EL (cell line): ENCODE measurements at places on chromosomes 6 and 20.

DNA sequence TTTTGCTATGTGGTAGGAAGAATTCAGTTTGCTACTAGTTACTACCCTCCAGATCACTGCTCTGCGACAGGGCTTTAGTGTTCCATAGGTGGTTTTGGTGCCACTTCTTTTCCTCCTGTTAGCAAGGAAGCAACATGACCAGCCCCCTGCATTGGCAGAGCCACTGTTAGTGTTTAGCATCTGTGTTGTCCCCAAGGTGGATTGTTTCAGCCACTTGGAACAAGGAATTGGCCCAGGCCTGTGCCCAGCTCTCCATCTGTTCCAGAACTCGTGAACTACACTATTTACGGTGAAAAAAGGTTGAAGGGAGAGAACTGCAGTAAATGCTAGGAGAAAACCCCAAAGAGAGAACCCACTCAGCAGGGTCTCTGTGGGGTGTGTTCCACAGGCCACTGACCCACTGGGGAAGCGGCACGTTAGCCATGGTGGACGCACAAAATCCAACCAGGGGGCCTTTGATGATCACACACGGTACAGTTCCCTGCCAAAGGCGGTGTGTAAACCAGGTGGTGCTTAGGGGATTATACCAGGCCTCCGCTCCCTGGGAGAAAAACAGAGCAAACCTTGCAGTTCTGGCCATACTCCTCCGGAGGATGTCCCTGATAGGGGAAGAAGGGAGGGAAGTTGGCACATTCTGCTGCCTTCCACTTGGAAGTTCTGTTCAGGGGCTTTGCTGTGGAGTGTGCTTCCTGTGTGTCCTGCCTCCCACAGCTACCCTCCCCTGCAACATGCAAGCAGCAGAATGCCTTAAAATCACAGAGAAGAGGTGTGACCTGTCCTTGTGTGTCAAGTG, 72.3 kb downstream of the LYRM2 start:
- DNase-seq = no peak

DNA sequence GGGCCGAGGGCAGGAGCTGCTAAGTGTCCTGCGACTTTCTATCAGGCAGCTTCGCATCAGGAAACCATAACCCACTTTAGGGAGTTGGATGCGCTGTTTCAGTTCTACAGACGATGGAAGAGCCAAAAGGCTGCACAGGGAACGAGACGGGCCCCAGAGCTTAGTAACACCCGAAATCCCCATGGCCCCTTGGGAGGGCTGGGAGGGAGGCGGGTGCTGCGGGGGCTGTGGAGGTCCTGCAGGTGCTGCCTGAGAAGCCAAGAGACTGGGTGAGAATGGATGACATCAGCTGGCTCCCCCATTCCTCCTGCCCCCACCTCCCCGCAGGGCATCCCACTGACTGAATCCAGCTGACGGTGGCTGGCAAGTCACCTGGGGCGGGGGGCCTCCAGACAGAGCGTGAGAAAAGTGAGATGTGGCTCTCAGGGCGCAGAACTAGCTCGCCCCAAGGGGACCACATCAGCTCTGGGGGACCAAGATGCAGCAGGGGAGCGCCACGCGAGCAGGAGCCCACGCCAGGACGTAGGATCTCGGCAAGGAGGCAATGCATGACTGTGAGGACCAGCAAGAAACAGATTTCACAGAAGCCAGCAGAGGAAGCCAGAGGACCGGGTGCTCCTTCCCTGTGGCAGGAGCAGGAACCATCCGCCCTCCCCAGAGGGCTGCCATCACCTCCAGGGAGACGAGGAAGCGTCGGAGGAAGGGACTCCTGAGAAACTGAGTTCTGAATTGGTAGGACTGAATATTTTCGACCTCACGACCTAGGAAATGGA, 36.8 kb downstream of the PNLDC1 start:
- DNase-seq = no peak

GRCh38 chr20:7285918-7286556, 518.6 kb downstream of the BMP2 start:
- DNase-seq = peak; percentile 19

DNA sequence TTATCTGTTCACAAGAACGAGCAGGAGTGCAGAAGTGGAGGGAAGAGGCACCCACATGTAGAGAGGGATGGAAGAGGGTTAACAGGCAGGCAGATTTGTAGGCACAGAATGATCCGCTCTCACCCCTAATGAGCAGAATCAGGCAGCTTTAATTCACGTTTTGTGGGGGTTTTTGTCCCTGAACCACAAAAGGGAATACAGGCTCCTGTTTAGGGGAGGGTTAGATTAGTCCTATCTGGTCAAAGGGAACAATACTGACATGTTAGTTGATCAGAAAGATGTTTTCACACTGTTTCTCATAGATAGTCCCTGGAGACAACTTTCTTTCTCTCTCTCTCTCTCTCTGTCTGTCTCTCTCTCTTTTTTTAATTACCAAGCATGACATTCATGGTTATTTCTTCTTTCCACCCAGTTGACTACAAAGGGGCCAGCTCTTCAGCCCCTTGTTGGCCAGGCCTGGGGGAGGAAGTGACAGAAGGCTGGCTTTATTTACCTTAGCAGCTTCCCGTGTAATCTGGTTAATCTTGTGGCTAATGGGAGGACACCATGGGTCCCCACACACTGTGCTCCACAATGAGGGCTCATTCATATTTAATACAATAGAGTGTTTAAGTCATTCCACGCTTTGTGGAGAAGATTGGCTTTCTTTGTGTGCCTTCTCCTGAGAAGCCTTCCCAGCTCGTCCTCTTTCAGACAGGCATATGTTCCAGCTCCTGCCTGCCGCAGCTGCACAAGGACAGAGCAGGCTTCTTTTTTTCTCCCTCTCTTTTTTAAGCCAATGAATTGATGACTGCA, 958.8 kb downstream of the TFAP2A start:
- no peak for DNase-seq

- DNase-seq = no peak
Observed at GRCh38 chr6:423055-423798, 31.7 kb downstream of the IRF4 start.

DNA sequence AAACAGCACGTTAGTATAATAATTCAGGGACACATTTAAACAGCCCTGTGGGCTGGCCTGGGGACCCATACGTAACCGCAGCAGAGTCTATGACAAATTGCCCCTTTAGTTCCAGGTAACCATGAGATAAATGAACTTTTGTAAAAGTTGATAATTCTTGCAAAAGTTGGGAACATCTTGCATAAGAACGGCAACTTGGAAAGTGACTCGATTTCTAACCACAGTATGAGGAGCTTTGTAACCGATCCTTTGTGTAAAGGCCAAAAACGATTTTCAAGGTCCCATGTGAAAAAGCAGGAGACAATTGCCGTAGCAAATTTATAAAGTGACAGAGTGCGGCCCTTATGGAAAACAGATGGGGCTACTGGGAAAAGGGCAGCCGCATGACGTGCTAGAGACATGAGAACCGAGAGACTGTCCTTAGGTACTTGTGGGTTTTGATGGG, 81.6 kb downstream of the PSMG4 start:
- no peak for DNase-seq

- DNase-seq = no peak
Observed at GRCh38 chr6:47263268-47263667, 46.4 kb downstream of the TNFRSF21 start.

DNA sequence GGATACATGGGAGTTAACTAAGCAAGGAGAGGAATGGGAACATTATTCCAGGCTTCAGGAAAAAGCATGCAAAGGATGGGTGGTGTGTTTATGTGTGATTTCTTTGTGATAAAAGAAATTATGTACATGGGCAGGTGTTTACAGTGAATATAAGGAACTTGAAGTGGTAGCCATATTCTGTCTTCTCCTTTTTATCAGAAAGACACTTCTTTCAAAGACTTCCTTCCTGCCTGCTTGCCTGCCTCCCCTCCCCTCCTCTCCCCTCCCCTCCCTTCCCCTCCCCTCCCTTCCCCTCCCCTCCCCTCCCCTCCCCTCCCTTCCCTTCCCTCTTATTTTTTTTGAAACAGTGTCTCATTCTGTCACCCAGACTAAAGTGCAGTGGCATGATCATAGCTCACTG, 14.4 kb downstream of the CYB5R4 start:
- DNase-seq = no peak

- DNase-seq = peak; percentile 54
Observed at GRCh38 chr6:116419069-116419786, 41.9 kb upstream of the CALHM6 start.

DNA sequence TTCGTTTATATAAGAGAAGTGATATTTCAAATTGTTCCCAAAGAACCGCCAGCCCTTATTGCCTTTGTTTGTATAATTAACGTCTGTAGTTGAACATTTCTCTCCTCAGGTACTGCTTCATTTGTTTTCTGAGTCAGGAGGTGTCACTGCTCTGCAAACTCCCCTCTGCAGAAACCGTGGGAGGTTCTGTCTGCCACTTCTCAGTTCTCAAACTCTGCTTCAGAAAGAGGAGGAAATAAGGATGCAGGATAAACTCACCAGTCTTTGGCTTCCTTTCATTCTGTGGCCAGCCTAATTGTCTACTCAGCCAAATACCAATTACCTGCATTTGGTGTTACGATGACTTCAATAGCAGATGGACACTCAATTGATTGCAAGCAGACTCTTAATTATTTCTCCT, 149.8 kb downstream of the PAK5 start:
- no peak for DNase-seq

DNA sequence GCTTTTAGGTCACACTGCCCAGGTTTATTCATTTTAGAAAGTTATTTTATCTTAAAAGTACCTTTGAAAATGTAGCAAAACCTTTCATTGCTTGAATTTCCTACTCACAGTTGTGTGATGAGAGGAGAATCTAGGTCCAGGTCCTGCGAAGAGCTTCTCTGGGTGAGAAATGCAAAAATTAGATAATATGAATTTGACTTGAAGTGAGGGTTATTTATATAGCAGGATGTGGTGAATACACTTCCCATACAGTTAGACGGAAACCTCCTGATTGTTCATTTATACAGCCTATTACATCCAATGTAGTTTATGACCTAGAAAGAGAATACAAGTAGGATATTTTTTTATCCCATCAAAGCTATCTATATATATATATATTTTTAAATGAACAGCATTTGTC, 30.5 kb downstream of the CDKAL1 start:
- no peak for DNase-seq

- no peak for DNase-seq
Observed at GRCh38 chr20:3340443-3340842, 67.0 kb downstream of the DNAAF9 start.

- DNase-seq = no peak
Observed at GRCh38 chr6:17473554-17473953, 80.2 kb downstream of the CAP2 start.

DNA sequence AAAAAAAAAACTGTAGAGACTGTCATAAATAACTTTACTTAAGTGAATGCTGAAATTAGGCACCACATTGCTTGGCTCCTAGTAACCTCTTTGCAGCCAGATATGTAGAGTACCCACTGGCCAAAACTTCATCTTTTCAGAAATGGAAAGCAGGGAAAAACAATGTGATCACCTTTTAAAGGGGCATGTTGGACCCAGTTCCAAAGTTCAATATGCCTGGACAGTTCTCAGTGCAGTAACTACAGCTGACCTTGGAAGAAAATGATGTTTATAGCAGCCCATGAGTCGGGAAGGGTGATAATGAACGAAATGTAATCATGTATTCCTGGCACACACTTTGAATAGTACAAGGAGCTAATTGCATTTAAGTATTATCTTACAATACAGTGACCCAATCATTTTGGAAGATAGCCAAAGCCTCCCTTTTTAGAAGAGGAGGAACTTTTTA, 93.6 kb upstream of the TAB2 start:
- DNase-seq = no peak

- no peak for DNase-seq
Observed at GRCh38 chr6:165071906-165072305, 237.5 kb downstream of the C6orf118 start.

DNA sequence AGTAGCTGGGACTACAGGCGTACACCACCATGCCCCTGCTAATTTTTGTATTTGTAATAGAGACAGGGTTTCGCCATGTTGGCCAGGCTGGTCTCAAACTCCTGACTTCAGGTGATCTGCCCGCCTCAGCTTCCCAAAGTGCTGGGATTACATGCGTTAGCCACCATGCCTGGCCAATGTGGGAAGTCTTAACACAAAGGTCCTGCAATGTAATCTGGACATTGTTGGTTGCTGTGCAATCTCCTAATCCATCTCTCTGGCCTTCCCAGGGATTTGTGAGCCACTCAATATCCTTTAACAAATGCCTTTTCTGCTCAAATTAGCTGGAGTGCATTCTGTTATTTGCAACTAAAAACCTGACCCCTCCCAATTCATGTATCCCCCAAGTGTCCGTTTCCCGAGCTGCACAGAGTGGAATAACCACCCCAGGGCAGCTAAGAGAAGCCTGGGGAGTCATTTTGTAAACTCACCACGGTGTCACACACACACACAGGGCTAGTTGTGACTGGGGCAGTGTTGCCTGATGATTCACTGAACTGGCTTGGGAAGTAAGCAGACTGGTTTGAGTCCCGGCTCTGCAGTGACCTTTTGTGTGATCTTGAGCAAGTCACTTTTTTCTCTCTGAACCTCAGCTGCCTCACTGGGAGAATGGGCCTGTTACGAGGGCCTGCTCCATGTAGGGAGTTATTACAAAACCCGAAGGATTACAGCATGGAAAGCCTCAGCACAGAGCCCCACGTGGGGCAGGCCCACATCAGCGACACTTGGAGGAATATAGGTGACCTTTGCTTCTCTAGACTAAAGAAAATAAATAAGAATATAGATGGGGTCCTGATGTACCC, 152.3 kb downstream of the ZMYND8 start:
- peak; percentile 54 for DNase-seq
